Stimulated activated CD4-positive, alpha-beta T cell treated with anti-CD3 and anti-CD28 coated beads, Interleukin-2, amount 100 ng/mL, for 4 hours (primary cell): ENCODE measurements at places on chromosomes 5 and 9.

DNA sequence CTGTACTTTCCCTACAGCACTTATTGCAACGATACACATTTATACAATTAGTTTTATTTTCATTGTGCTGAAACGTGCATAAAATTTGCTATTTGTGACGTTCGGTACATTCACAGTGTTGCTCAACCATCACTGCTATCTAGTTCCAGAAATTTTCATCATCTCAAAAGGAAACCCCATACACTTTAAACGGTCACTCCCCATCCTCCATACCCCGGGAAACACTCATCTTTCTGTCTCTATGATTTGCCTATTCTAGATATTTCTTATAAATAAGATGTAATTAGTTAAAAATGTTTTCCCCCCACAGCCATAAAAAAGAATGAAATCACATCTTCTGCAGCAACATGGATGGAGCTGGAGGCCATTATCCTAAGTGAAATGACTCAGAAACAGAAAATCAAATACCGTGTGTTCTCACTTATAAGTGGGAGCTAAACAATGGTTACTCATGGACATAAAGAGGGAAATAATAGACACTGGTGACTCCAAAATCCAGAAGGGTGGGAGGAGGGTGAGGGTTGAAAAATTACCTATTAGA, 40.2 kb upstream of the TEX48 start:
- DNase-seq = no peak

DNA sequence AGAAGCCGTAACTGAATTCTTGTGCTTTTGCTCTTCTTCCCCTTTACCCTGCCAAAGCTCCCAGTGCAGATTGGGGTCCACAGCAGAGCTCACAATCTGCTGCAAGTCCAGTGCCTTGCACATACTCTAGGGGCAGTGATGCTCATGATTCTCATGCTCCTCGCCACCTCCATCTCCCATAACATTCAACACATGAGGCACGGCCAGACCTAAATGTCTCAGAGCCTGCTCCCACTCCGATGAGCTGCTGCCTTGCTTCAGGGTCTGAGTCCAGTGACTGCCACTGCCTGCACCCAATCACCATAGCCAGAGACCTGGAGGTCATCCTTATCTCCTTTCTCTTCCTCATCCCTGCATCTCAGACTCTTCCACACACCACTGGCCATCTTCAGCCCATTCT, 10.5 kb downstream of the CSF1R start:
- no peak for DNase-seq

DNA sequence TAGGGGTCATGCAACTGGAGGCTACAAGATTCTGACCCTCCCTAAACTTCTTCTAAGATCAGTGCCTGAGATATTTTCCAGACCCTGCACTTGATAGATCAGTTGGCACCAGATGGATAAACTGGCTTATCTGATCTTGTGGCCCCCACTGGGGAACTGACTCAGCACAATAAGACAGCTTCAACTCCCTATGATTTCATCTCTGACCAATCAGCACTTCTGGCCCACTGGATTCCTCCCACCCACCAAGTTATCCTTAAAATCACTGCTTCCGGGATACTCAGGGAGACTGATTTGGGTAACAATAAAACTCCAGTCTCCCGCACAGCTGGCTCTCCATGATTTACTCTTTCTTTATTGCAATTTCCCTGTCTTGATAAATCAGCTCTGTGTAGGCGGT, 2180.4 kb upstream of the WWC1 start:
- DNase-seq = no peak

GRCh38 chr9:123418506-123418905, 62.5 kb downstream of the CRB2 start:
- no peak for DNase-seq

DNA sequence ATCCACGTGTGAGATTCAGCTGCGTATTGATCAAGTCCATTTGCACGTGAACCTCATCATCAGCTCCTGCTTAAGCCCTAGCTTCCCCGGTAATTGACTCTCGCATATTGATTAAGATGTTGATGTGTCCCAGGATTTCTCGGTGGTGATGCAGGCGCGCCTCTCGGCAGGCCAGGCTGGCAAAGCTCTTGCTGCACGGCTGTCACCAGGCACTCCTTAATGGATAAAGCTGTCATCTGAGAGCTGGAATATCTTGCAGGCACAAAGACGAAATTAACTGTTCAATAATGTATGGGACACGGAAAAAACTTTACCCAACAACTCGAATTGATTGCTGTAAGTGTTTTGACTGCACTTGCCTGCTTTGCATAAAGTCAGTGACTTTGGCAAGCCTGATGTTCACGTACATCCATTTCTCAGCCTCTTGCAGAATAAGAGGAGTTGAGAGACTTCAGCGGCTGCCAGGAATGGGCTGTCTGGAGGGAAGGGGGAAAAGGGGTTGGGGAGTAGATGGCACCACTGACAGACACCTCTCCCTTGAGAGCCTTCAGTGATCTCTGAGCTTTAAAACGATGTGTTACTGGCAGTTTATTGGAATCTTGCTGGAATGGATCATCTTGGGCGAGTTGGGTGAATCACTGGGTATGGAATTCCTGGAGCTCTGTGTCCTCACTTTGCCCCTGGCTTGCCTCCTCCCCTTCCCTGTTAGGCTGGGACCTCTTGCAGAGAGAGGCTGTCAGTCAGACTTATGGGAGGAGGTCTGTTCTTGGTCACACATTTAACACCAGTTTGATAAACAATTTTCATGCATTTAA, 650.3 kb downstream of the CCDC171 start:
- DNase-seq = no peak

DNA sequence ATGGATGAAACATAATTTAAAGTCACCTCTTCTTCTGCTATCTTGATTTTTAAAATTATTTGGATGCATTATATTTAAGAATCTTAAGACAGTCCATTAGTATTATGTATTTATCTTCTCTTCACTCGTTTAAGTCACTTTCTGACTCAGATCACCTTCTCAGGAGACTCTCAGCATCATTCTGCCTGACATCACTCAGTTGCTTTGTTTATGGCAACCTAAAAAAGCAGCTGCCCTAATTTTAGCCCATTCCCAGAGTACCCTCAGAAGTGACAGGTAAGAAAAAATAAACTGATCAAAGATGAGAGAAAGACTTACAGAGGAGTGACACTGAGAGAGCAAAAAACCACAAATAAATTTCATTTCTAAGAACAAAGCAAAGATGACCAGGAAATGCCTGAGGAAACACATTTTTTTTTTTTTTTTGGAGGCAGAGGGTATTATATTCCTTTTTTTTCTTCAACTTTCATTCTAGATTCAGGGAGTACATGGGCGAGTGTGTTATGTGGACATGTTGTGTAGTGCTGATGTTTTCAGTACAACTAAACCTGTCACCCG, 140.5 kb downstream of the MUSK start:
- no peak for DNase-seq

DNA sequence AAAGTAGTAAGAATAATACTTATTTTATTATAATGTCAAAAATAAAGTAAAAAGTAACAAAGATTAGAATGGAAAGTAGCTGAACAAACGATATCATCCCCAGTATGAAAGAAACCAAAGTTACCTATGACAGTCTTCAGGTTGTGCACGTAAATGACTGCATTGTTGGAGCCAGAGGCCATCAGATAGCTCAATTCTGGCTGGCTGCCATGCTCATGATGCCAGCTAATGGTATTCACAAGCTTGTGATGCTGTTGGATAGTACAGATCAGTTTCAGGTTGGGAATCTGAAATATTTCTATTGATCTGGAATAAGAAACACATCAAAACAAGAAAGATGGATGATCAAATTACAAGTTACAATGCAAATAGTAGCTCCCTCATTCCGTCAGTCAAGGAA, 21.1 kb downstream of the GEMIN5 start:
- no peak for DNase-seq

DNA sequence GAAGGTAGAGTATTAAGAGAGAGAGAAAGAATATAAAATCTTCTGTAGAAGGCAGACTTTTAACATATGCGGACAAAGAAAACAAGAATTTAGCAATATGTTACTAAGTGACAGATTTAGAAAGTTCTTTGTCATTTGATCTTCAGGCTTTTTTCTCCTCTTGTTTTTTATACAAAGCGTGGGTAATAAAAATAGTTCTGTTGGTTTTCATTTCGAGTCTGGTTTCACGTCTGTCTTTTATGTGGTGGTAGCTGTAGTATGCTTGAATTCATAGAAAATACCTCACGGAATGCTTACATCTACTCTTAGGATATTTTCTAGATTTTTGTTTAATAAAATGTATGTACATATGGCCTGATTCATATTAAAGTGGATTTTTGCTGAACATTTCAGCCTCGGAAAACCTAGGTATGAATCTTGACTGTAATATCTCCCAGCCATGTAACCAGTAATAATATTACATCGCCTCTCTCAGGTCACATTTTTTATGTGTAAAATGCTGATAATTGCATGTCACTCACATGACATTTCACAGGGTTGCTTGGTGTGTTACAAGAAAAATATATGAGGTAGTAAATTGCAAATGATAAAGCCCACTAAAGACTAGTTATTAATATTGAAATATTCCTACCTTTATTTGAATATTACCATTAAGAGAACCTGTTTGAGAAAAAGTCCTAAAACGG, 72.5 kb upstream of the TAF11L2 start:
- no peak for DNase-seq

DNA sequence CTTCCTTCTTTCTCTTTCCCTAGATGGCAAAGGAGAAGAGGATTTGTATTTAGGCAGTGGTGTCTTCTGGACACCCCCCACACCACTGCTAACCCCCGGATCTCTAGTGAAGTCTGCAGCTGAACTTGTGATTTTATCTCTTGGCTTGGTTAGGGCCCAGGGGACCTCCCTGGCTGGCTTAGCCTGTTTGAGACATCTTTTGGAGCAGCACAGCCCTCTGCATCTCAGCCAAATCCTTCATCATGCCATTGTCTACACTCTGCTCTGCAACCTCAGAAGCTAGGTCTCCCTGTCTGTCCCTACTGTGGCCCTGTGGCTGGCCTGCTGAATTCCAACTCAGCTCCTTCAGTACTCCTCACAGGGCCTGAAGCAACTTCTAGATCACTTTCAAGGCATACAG, 81.7 kb downstream of the MUSK start:
- DNase-seq = no peak

GRCh38 chr5:118430076-118430475, 558.3 kb downstream of the DTWD2 start:
- DNase-seq = no peak

GRCh38 chr9:97415146-97415545, 3.2 kb downstream of the TDRD7 start:
- no peak for DNase-seq

GRCh38 chr5:102277144-102277543, 18.9 kb downstream of the SLCO4C1 start:
- no peak for DNase-seq

- DNase-seq = no peak
Observed at GRCh38 chr5:21826884-21827283, 1026.3 kb downstream of the CDH12 start.

- DNase-seq = no peak
Observed at GRCh38 chr5:133738271-133738670, 125.9 kb upstream of the FSTL4 start.

- DNase-seq = no peak
Observed at GRCh38 chr9:36902861-36903524, 131.1 kb downstream of the PAX5 start.

GRCh38 chr9:34454571-34455065, 3.8 kb downstream of the FAM219A start:
- no peak for DNase-seq

DNA sequence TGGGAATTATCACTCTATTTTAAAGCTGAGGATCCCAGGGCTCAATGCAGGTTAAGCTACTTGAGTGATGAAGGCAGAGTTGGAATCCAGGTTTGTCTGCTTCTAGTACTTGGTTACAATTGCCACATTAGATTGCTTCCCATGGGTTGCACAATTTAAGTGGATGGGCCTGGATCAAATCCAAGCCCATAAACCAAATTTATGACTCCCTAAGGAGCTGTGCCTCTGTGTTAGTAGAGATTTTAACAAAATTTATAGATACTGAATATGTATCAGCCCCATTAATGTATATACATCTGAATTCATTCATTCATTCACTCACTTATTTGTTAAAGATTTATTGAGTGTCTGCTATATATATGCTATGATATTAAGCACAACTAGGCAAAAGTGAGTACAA, 332.3 kb upstream of the KLF9 start:
- no peak for DNase-seq

GRCh38 chr9:89664896-89665329, 60.1 kb downstream of the GADD45G start:
- DNase-seq = no peak

GRCh38 chr5:56108246-56108645, 113.5 kb upstream of the IL6ST start:
- DNase-seq = no peak

- DNase-seq = no peak
Observed at GRCh38 chr5:156581725-156582124, 254.8 kb downstream of the SGCD start.

DNA sequence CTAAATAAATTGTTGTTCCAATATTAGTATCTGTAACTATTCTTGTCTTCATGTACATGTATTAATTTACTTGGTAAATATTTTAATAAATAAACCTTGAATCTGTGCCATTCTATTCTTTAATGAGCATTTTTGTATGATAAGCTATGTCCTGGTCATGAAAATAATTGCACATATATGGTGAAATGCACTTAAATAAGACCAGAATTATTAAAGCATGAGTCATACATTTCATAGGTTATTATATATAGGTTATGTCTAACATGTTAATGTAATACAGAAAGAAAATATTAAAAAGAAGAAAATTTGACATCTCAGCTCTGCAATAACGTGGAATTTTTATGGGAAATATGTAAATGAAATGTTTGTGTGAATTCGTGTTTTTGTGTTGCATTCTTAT, 1168.1 kb downstream of the TAF11L14 start:
- DNase-seq = no peak

GRCh38 chr9:113701774-113702755, 174.0 kb upstream of the ZNF618 start:
- DNase-seq = no peak
